ENCODE measurements at places on chromosomes 3 and 15.

- DNase-seq, result no peak
These were observed 82.7 kb upstream of the SOX2 start for GRCh38 chr3:181629029-181629428.

GRCh38 chr15:62840526-62841268, 201.8 kb upstream of the TPM1 start:
- no peak for DNase-seq

- DNase-seq, result no peak
These were observed 98.2 kb downstream of the FBN1 start for GRCh38 chr15:48547286-48547685.

GRCh38 chr15:101486696-101487459, 2.6 kb downstream of the PCSK6 start:
- DNase-seq, result no peak

- DNase-seq, result no peak
These were observed 639 bp downstream of the SPICE1 start for GRCh38 chr3:113514265-113514769.

DNA sequence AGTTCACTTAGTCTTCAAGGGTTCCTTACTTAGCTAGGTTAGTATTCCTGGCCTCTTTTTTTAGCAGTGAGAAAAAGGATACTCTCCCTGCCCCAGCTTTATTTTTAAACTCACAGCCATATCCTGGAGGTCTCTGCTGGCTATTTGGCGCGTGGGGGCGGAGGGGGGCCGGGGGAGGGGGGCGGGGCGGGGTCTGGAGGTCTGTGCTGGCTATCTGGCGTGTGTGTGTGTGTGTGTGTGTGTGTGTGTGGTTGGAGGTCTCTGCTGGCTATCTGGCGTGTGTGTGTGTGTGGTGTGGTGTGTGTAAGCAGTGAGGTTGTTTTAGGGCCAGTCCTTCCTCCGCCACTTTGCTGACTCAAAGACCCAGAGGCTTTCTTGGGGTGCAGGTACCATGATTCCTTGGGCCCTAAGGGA, 579 bp upstream of the PLAAT1 start:
- DNase-seq, result peak; percentile 38

GRCh38 chr3:179961071-179961702, 75.5 kb downstream of the PEX5L start:
- no peak for DNase-seq

- DNase-seq, result peak; percentile 82
These were observed 28.1 kb upstream of the CORO2B start for GRCh38 chr15:68550498-68551295.

DNA sequence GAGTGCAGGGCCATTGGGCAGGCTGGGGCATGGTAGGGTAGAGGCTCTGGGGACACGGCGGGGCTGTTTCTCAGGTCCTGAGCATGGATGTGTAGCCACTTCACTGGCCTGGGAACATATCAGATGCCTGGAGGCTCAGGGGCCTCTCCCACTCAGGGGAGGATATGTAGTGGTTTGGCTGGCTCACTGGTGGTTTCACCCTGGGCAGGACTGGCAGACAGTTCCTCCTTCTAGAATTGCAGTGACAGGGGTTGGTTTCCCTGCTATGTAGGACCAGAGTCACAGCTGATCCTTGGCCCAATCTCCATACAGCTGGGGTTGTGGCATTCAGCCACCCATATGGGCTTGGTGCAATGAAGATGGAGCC, 4.8 kb upstream of the ARHGAP31 start:
- no peak for DNase-seq

DNA sequence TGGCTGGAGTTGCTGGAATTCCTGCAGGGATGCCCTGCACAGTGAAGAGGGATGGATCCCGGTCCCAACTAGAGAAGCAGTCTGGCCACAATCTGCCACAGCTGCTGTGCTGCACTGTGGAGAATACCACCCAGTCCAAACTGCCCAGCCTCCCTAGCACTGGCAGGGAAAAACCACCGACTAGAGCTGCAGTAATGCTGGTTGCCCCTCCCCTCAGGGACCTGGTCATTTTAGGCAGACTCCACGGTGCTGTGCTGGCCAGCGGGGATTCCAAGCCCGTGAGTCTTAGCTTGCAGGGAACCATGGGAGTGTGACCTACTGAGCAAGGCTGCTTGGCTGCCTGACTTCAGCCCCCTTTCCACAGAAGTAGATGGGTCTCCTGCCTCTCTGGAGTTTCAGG, 478.0 kb upstream of the ATP11B start:
- DNase-seq, result no peak

DNA sequence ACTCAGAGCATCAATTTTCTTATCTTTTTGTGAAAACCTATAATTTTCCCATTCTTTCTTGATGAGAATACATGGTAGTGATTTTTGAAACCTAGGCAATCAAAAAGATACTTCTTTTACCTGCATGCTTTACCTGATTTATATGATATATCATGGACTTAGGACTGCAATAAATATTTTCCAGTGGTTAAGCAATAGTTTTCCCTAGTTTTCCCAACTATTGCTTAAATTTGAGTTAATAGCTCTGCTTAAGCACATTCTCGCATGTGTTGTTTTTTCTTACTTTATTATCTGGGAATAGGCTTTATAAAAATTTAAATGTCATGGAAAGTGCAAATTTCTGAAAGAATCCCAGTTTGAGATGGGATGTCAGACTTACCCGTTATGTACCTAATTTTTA, 465.1 kb upstream of the BCHE start:
- no peak for DNase-seq

GRCh38 chr3:154125378-154126030, 4.3 kb downstream of the ARHGEF26 start:
- no peak for DNase-seq

GRCh38 chr3:177201700-177202397, 4.6 kb upstream of the TBL1XR1 start:
- no peak for DNase-seq

GRCh38 chr3:184864000-184864399, 52.0 kb downstream of the VPS8 start:
- DNase-seq, result no peak

DNA sequence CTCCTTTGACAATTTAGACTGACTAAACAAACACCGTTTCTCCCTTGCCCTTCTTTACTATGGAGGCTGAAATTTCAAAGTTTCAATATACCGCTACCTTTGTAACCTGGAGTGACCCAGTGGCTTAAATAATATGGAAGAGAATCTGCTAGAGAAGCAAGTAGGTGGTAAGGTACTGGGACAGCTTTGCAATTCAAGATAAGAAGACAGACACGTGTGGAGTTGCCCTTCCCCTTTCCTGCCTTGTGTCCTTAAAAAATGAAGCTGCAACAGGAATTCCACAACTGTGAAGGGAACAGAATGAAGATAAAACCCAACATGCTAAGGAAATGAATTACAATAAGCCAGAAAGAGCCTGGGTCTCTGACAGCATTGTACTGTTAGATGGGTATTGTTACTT, 26.4 kb downstream of the CBLB start:
- no peak for DNase-seq

- no peak for DNase-seq
These were observed 23.4 kb downstream of the RHOA start for GRCh38 chr3:49388289-49388820.

DNA sequence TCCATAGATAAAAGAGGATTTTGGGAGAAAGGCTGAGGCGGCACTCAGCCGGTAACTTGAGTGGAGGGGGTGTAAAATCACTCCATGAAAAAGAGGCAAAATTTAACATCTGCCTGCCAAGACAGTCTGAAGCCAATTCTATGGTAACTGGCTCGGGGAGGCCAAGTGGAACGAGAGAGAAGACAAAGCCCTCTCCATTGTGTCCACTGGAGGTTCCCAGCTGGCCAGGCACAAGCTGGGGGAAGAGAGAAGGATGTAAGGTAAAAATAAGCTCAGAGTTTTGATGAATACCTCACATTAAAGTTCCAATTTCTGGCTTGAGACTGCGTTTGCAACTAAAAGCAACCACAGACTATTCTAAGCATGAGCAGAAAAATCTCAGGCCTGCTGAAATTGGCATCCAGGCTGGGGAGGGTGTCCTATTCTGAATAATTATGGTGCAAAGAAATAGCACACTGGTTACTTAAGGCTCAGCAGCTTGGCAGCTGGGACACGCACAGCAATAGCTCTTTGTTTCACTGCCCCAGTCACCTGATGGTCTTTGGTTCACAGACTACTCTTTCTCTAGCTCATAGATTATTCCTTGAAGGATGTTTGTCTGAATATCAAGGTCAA, 48.8 kb downstream of the CHRD start:
- DNase-seq, result no peak

DNA sequence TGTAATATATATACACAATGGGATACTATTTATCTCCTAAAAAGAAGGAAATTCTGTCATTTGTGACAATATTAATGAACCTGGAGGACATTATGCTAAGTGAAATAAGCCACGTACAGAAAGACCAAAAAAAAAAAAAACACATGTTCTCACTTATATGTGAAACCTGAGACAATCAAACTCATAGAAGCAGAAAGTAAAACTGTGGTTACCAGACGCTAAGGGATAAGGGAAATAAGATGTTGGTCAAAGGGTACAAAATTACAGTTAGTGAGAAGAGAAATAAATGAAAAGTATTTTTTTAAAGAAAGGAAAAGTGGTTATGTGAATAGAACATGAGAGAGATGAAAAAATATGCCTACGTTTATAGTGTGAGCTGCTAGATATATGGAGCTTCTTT, 101.1 kb downstream of the CPNE4 start:
- no peak for DNase-seq

GRCh38 chr3:13053893-13054292, 19.3 kb downstream of the IQSEC1 start:
- no peak for DNase-seq

DNA sequence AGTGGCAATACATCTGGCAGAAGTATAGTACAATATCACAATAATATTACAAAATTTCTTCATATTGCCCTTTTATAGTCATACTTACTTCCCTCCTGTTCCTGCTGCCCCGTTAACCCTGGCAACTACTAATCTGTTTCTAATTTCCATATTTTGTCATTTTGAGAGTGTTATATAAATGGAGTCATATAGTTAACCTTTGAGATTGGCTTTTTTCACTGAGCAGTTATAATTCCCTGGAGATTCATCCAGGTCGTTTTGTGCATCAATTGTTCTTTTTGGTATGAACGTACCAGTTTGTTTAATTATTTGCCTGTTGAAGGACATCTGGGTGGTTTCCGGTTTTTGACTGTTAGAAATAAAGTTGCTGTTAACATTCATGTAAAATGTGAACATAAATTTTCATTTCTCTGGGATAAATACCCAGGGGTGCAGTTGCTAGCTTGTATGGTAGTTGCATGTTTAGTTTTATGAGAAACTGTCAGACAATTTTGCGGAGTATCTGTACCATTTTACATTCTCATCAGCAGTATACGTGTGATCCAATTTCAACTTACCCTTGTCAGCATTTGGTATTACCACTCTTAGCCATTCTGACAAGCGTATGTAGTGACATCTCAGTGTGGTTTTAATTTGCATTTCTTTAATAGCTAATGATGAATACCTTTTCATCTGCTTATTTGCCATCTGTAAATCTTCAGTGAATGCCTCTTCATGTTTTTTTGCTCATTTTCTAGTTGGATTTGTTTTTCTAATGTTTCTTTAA, 32.2 kb upstream of the IL20RB start:
- no peak for DNase-seq

- no peak for DNase-seq
These were observed 67.6 kb downstream of the CHAC1 start for GRCh38 chr15:41020829-41021228.

DNA sequence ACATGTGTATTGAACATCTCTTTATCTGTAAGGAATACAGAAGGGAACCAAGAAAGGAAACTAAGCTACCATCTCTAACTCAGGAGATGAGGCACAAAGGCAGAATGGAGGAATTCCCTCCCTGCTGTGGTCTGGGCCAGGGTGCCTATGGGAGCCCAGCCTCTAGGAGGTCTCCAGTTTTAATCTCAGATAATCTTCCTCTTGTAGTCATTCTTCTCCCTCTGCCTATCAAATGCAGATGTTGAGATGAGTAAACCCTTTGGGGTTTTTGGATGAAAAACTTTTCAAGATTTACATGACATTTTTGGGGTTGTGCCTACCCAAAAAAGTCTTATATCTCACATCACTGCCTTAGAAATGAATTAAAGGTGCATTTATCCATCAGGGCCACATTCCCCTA, 23.3 kb downstream of the SCG5 start:
- DNase-seq, result no peak

GRCh38 chr3:122898298-122898697, 103.4 kb downstream of the SLC49A4 start:
- no peak for DNase-seq

DNA sequence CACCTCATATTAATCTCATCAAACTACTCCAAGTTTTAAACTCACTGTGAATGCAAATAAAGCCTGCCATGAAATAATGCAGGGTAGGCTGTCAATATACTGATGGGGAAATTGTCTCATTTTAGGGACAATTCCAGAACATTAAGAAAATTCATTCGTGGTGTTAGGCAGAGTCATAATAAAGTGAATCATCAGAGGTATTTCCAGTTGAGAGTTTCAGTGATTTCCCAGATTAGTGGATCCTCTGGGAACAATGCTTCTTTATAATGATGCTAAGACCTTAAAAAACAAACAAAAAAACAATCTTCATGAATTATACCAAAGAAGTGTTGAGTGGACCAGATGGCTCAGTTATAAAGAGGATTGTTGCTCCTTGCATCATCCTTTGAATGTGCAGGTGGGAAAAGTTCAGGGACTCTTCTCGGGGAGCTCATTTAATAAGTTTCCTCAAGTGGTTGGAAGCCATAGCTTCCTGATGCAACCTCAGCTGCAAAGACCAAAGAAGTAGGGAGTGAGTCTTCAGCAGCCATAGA, 360.9 kb upstream of the TRIM42 start:
- DNase-seq, result no peak

DNA sequence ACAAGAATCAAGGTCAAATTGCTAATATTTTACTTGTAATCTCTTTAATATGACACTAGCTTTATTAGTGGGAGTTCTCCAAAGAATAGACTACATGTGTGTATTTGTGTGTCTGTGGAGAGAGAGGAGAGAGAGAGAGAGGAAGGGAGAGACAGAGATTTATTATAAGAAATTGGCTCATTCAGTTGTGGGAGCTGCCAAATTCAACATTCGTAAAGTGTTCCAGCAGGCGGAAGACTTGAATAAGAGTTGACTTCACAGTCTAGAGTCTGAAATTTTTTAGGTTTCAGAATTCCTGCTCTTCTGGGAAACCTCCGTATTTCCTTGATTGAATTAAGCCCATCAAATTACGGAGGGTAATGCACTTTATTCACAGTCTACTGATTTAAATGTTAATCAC, 4.7 kb upstream of the CLDN1 start:
- no peak for DNase-seq

GRCh38 chr3:113499081-113499480, 15.9 kb downstream of the SPICE1 start:
- no peak for DNase-seq

GRCh38 chr15:69823223-69823907, 274.4 kb downstream of the TLE3 start:
- DNase-seq, result peak; percentile 41

GRCh38 chr3:122589297-122589696, 11.8 kb downstream of the PARP15 start:
- no peak for DNase-seq

All from iPS-NIHi11 (cell line).